ENCODE measurements at places on chromosomes 4 and X. TPM values are rescaled to one million over a fixed set of nuclear protein-coding genes. Genes with fewer than 3 reads are reported as not detected.

- DNase-seq, result no peak
Observed at GRCh38 chr4:6956087-6956433, 46.4 kb downstream of the TBC1D14 start.

DNA sequence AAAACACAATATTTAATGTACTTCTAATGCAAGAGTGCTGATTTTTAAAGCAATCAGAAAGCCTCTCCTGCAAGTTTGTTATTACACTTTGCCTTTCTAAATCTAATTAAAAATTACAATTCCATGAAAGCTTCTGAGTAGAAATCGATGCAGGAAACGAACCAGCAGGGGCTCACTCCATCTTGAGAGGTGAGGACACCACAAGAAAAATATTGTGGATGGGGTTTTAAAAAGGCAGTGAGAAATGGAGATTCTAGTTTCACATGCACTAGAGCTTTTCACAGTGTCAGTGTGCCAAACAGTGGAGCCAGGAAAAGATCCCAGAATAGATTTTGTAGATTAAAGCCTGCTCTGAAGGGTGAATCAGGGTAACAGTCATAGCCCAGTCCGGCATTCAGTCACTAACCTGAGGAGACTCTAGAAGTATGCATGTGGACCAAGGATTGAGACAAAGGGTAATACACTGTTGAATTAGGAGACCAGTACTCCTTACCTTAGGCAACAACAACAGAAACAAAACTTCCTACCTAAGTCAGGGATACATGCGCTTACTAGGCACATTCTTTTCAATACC lies 362.3 kb downstream of the NAF1 start:
- DNase-seq, result no peak

Gene TEX13B
- total RNA-seq, result 3.4 TPM

Gene VCX3A
- total RNA-seq, result 0.25 TPM

DNA sequence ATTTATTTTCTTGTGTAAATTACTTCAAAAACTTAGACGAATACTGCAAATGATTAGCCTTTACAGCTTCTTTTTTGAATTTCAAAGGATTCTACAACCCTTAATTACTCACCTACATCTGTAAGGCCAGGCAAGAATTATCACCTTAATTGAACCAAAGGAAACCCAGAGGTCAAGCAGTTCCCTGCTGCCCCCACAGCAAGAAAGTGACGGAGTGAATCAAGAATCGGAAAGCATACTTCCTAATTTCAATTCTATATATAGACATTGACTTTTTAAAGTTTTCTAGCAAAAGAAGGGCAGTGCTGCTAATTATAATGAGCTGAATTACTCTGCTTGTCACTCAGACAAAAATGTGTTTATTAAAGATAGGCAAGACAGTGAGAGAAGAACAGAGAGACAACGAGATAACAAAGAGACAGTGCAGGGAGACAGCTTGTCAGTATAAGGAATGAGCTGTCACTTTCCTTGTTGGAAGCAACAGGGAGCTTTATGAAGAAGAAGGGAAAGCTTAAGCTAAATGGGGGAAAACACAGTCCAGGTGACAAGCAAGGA lies 47.5 kb upstream of the SPANXN4 start:
- no peak for DNase-seq

Gene GABRB1
- 0.69 TPM for total RNA-seq

DNA sequence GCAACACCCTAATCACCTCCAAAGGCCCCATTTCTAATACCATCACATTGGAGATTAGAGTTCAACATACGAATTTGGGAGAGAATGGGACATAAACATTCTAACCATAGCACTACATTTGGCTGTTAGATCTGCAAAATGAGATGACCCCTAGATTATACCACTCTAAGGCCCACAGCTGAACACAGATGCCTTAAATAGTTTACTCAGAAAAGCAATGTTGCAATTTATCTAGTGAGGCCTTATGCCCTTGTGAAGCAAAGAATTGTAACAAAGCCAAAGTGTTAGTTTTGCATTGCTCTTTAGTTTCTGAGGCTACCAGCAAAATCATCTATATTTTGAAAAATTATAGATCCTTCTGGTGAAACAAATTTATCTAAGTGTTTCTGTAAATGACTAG lies 31.6 kb upstream of the ARHGEF6 start:
- DNase-seq, result no peak

Gene ATOH1
- 0.61 TPM for total RNA-seq

DNA sequence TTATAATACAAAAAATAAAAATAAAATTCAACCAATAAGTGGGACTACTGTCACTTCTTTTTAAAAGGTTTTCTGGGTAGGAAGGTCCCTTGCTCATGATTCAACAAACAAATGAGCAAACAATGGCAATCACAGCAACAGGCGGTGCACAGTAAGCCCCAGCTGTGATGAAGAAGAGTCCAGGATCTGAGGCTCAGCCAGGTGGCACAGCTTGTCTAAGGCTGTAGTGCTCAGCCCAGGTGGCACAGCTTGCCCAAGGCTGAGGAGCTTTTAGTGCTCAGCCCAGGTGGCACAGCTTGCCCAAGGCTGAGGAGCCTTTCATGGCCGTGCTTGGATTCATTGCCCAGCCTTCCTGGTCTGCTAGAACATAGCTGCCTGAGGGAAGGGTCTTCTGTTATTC lies 75.0 kb downstream of the ZFYVE28 start:
- no peak for DNase-seq

- DNase-seq, result no peak
Observed at GRCh38 chrX:135973025-135973547, 702 bp downstream of the MMGT1 start.

DNA sequence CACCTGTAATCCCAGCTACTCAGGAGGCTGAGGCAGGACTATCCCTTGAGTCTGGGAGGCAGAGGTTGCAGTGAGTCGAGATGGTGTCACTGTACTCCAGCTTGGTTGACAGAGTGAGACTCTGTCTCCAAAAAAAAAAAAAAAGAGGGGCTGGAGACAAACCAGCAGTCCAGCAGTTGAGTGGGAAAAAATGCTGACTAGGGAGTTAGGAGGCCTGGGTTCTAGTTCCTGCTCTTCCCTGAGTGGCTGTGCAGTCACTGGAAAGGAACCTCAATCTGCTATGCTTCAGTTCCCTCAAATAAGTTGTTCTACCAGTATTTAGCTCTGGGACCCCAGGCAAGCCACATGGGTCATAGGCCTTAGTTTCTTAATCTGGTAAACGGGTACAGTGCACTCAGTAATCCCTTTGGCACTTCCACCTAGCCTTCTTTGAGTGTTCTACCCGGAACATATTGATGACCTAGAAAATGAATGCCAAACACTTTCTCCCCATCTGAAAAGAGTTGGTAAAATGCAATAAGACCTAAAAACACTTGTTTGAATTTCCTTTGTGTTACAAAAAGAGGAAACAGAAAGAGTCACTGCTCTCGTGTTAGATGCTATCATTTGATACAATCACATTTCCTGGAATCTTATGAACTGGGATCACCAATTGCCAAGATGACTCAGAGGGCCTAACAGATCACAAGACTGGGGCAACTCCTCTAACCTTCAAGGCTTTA lies 99.3 kb upstream of the EGFL6 start:
- no peak for DNase-seq

- no peak for DNase-seq
Observed at GRCh38 chr4:101693842-101694398, 96.6 kb upstream of the BANK1 start.

Gene SSX2
- 0.33 TPM for total RNA-seq

DNA sequence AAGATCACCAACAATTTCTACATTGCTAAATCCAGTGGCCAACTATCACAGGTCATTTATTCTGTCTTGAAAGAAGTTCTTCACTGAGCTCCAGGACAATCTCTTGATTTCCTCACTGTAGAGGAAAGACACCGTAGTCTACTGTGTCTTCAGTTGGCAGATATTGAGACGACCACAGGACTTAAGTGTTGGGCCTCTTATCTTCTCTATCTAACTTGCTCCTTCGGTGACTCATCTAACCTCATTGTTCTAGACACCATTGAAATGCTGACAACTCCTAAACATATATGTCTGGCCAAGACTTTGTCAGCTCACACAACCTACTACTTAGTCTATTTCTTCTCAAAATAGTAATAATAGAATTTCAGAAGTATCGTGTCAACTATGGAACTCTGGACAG lies 425.8 kb downstream of the ARAP2 start:
- no peak for DNase-seq

Gene ZBTB49
- 4.4 TPM for total RNA-seq

GRCh38 chr4:159977907-159978617 lies 875.2 kb downstream of the RAPGEF2 start:
- DNase-seq, result no peak

Gene MAGEB1
- total RNA-seq, result 0.22 TPM

DNA sequence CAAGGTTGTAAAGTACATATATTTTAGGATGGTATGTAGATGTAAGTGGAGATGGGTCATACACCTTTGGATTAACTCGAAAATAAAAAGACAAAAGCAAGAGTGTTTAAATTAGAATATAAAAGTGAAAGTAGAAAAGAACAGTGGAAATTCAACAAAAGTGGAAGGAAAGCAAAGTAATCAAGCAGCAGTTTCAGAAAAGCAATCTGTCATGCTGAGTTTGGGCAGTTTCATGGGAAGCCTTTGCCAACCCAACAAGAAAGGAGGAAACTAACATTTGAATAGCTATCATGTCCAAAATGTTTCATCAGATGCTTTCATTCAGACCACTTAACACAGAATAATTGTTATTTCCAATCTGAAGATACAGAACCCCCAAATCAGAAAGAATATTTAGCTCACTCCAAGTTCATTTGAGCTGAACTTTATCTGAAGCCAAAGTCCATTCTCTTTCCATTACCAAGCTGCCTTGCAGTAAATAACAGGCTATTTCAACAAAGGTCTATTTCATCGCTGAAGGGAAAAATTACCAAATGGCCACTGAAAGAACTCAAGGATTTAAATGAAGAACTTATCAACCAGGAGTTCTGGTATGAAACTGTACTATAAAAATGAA lies 1.8 kb upstream of the EXOSC9 start:
- no peak for DNase-seq

Gene CAPN6
- total RNA-seq, result 4.0 TPM

DNA sequence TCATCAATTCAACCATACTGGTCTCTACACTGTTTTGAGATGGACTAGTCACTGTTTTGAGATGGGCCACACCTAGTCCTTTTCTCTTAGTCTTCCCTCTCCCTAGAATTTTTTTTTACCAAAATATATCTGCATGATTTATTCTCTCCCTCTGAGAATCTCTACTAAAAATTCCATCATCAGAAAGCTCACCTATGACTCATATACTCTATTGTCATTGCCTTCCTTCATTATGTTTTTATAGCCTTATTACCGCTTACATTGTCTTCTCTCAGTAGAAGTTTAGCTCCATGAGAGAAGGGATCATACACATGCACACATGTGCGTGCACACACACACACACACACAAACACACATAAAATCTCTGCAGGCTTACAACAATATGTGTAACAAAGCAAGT lies 303.6 kb downstream of the PCDH10 start:
- DNase-seq, result no peak

DNA sequence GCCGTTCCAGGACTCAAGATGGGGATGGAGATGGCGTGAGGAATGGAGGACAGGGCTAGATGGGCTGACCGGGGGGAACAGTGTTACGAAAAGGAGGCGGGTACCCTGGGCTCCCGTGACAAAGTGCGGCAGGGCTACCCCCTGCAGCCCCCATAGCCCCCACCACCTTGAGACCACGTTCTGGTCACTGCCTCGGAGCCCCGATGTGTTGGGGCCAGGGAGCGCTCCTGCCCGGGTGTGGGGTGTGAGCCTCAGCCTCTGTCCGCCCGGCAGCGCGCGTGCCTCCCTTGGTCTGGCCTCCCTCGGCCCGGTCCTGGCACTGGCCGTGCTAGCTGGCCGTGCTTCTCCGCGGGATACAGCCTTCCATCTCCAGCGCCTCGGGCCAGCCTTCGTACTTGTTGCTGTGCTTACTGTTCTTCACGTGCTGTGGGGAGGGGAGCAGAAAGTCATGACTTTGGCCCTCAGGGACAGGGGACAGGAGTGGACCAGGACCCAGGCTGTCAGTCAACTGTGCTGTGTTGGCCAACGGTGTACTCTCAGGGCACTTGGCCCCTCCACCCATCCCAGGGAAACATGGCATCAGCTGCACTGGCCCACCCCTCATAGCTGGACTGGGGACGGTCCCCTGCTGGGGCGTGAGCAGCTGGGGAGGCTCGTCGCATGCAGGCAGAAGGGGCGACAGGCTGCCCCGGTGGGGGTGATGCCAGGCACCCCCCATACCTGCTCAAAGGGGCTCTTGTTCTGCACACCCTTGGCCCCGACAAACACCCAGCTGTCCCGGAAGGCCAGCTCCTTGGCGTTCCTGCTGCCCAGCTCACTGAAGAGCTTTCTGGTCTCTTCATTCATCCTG lies 9.3 kb downstream of the FAM3A start:
- no peak for DNase-seq

DNA sequence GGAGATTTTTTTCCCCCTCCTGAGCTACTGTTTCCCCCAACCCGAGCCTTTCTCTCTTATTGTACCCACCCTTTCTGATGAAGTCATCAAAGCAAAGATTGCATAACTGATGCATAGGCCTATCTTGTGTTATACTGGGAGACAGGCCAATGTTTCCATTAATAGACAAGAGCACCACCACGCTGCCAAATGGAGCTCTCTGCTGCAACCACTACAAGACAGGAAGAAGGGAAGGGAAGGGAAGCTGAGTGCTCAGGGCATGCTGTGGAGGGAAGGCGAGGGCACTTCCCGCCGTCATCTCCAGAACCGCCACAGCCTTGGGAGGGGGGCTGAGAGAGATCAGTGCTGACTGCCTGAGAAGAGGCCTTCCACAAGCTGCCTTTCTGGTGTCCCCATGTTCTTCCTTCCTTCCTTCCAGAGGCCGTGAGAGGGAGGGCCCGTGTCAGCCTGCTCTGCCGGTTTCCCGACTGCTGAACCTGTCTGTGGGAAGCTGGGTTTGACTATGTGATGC lies 75.0 kb downstream of the MGST2 start:
- no peak for DNase-seq

Gene RAB40AL
- total RNA-seq, result not detected

DNA sequence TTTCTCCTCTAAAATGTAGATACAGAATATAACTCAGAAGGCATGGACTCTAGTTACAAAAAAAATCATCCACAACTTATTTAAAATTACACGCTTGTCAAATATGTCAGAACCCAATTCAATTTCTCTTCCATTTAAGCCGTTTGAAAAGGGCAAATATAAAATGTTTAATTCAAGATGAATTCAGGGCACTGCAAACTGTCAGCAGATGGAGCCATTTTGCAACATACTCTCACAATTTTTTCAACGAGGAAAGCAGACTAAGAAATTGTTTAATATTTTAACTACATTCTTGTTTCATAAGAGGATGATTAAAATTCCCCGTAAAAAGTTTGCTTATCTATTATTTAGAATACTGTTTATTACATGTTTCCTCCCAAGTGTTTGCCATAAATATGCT lies 321.3 kb upstream of the CPXCR1 start:
- no peak for DNase-seq
